Vagina (tissue), 2 donors: ENCODE measurements at places on chromosomes 11 and 22. TPM values are rescaled to one million over a fixed set of nuclear protein-coding genes. Genes with fewer than 3 reads are reported as not detected.

Gene UBQLNL
- total RNA-seq = 0.98 TPM

Gene HBG1
- not detected for total RNA-seq

Gene LMNTD2
- 1.7 TPM for total RNA-seq

Gene ST14
- 43.2 TPM for total RNA-seq

Gene PATE2
- not detected for total RNA-seq

Gene CD248
- 45.2 TPM for total RNA-seq

Gene MOGAT2
- total RNA-seq = not detected

Gene IL17REL
- total RNA-seq = not detected

Gene GPR83
- total RNA-seq = not detected

Gene FGF3
- not detected for total RNA-seq

Gene APOA4
- not detected for total RNA-seq

Gene DEUP1
- total RNA-seq = not detected

DNA sequence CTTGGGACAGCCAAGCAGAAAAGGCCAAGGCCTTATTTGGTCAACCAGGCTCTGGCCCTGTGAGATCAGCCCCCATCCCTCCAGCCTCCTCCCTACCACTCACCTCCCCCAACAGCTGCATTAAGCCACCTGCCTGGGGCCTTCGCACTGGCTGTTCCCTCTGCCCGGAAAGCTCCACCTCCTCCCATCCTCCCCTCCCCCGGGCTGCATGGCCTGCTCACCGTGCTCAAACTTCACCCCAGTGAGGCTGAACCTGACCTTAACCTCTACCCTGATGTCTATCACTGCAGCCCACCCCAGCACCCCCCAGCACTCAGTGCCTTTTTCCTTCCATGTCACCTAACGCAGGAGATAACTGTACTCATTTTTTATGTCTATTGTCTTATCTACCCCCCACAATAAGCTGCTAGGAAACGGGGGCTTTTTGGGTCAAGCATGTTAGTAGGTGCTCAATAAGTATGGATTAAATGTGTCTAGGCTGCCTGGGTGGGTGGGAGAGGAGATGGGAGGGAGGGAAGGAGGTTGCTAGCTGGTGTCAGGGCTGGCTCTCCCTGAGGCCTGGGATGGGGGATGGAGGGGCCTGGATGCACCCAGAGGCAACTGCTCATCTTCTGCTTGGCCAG lies 912 bp downstream of the PTPRCAP start:
- H3K4me3 ChIP-seq = no peak overlapping the region
- H3K27ac ChIP-seq = no peak overlapping the region
- H3K36me3 ChIP-seq = peaks cover 63% of the 10 kb centered on the region
- DNase-seq = no peak
- H3K4me1 ChIP-seq = peaks cover 44% of the 10 kb centered on the region

- H3K4me1 ChIP-seq = peaks cover 16% of the 10 kb centered on the region
- no peak for DNase-seq
- no peak overlapping the region for H3K4me3 ChIP-seq
- no peaks in the 10 kb centered on the region for H3K36me3 ChIP-seq
These were observed 5.9 kb downstream of the CENPM start for GRCh38 chr22:41940832-41941765.

- no peak for DNase-seq
- H3K4me1 ChIP-seq = no peaks in the 10 kb centered on the region
- H3K27me3 ChIP-seq = no peaks in the 10 kb centered on the region
- H3K36me3 ChIP-seq = no peaks in the 10 kb centered on the region
These were observed 115.4 kb downstream of the OSBP2 start for GRCh38 chr22:30810105-30810504.

DNA sequence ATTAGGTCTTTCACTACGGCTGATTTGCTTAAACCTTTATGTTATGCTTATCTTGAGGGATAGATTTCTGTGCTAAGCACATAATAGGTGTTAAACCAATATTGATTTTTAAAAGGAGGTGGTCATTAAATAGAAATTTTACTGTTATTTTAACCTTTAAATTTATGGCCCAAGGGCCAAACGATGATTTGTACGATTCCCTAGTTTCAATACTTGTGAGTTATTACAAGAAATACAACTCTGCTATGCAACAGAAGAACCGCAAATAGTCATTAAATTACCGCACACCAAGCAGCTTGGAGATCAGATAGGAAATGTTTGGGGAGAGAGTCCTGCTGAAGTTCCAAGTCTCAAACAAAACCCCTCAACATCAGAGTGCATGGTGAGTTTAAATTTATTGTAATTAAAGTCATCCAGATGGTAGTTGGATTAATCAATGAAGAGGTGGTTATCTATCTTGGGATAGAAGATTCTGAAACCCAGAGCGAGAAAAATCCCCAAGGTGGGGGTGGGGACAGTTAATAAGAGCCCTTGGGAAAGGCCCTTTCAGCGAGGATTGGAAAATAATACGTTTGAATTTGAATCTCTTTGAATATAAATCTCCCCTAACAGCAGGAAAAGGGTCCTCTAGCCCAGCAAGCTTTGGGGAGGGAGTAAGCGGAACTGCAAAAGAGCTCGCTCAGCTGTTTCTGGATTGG lies 805 bp upstream of the QSER1 start:
- H3K27ac ChIP-seq = peak overlapping the region; percentile 92
- no peaks in the 10 kb centered on the region for H3K36me3 ChIP-seq
- no peak for DNase-seq
- H3K27me3 ChIP-seq = no peaks in the 10 kb centered on the region

DNA sequence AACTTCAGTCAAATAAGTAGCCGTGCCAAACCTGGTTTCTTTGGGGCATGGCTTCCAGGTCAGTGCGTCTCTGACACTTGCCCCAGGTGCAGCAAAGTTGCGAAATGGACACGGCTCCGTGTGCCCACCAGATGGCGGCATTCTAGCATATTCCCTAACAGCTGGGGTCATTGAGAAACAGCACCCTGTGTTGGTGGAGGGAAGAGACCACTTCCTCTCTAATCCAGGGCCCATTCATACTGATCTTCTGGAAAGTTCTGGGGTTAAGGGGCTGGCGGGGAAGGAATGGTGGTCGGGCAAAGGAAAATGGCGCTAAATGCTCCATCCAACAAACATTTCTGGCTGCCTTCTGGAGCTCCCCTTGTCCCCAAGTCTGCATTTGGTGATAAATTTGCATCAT lies 141.2 kb upstream of the TIMP3 start:
- H3K4me1 ChIP-seq = peaks cover 5% of the 10 kb centered on the region
- no peak for DNase-seq
- no peak overlapping the region for H3K4me3 ChIP-seq
- no peak overlapping the region for H3K27ac ChIP-seq
- H3K27me3 ChIP-seq = no peaks in the 10 kb centered on the region
- H3K36me3 ChIP-seq = no peaks in the 10 kb centered on the region

DNA sequence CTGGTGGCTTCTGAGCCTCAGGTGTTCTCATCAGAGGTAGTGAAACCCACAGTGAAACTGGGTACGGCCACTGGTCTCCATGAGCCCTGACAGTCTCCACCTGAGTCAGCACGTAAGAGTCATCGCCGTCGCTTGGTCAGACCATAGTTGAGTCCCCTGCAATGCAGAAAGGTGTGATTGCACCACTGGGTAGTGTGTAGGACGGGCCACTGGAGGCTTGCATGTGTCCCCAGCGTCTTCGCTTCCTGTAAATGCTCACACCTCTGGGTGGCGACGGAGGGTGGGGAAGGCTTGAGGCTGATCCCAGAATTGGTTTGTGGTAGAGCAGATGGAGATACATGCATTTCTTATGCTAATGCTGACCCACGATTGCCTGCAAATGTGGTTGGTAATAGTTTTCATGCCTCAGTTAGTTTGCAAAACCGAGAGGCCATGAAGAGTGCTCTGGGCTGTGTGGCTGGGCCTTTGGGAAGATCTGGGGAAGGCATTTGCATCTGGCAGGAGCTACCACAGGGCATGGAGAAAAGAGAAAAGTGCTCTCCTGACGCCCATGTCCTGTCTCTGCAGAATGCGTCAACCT lies 26.5 kb downstream of the CTTN start:
- DNase-seq = no peak
- H3K27me3 ChIP-seq = no peaks in the 10 kb centered on the region
- H3K4me3 ChIP-seq = no peak overlapping the region
- no peaks in the 10 kb centered on the region for H3K4me1 ChIP-seq

DNA sequence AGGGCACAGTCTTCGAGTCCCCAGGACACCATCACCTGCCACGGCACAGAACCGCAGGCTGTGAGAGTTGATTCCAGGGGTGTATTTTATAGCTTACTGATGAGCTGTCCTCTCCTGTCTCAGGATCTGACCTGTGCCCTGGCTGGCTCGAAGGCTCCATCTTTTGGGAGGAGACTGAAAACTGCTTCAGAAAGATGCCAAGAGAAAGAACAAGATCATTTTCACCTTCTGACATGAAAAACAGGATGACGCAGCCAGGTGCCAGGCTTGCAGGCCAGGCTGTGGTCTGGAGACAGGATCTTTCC lies 2.2 kb downstream of the MRGPRD start:
- H3K27me3 ChIP-seq = no peaks in the 10 kb centered on the region
- no peak overlapping the region for H3K4me3 ChIP-seq
- peak overlapping the region; percentile 6 for H3K27ac ChIP-seq
- H3K4me1 ChIP-seq = peaks cover 8% of the 10 kb centered on the region

DNA sequence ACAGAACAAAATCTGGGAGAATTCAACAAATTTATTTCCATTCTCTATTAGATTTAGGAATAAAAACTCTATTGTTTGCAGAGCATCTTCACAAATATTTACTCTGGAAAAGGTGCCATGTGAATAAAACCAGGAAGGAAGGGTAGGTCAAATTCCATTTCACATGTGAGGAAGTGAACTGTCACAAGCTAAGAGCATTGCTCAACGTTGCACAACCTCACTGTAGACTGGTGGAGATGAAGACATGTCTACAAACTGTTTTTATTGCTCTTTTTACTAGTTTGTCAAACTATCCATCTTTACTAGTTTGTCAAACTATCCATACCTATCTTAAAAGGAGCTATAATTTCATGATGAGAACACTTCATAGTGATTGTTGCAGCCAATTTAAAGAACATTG lies 236.4 kb downstream of the CNTN5 start:
- H3K4me3 ChIP-seq = no peak overlapping the region
- H3K27me3 ChIP-seq = no peaks in the 10 kb centered on the region
- no peaks in the 10 kb centered on the region for H3K36me3 ChIP-seq
- no peak overlapping the region for H3K27ac ChIP-seq
- no peak for DNase-seq

DNA sequence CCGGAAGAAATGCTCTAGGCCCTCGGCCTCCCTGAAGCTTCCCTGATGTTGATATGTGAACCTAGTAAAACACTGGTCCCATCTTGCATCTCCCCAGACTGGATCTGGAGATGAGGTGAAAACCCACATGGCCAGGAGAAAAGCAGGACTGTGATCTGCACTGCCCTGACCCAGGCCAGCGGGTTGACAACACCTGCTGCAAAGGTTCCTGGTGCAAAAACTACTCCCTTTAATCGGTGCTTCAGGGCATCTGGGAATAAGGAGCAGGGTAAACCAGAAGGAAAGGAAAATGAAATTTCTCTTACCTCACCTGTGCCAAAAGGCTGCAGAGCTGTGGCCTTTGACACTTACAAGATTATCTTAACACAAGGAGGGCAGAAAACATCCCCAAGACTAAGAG lies 30.6 kb downstream of the PACSIN2 start:
- no peaks in the 10 kb centered on the region for H3K36me3 ChIP-seq
- no peaks in the 10 kb centered on the region for H3K27me3 ChIP-seq
- H3K27ac ChIP-seq = no peak overlapping the region
- H3K4me3 ChIP-seq = no peak overlapping the region
- peaks cover 13% of the 10 kb centered on the region for H3K4me1 ChIP-seq

GRCh38 chr11:8917157-8917825 lies 6.3 kb downstream of the AKIP1 start:
- no peak for DNase-seq
- no peaks in the 10 kb centered on the region for H3K27me3 ChIP-seq
- no peak overlapping the region for H3K4me3 ChIP-seq
- peak overlapping the region; percentile 60 for H3K27ac ChIP-seq
- peaks cover 28% of the 10 kb centered on the region for H3K4me1 ChIP-seq
- H3K36me3 ChIP-seq = no peaks in the 10 kb centered on the region

DNA sequence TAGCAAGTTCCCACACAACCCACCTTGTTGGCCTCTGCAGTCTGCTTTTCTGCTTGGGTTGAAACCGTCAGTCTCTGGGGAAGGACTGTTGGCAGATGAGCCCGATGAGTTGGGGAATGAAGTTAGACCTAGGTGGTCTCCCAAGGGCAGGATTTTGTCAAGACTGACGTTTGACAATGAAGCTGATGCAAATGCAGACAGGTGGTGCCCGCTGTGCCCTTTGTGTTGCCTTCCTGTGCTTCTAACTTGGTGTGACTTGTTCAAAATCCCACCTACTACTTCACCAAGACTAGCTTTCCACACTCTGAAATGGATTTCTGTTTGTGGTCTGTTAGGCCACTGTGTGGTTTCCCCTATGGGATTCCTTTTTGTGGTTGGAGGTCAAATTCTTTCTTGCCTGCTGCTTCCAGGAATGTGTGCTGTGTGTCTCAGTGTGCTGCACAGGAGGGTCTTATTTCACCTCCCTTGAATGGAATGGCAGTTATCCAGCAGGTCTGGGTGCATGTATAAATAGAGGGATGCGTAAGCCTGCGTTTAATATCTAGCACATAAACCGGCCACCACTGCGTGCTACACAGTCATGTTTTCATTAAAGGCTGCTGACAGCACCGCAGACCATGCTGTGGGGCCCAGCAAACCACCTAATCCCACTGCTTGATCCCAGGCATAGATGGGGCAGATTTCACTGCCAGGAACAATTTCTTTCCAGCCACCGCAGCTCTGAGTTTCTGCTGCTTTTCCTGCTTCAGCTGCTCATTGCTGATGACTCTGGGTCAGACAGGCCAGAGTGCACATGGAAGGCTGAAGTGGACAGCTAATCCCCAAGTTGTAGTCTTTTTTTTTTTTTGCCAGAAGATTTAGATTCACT lies 44.8 kb downstream of the ADAMTS8 start:
- no peak overlapping the region for H3K27ac ChIP-seq
- H3K4me1 ChIP-seq = no peaks in the 10 kb centered on the region
- H3K27me3 ChIP-seq = no peaks in the 10 kb centered on the region
- H3K36me3 ChIP-seq = no peaks in the 10 kb centered on the region
- no peak for DNase-seq

DNA sequence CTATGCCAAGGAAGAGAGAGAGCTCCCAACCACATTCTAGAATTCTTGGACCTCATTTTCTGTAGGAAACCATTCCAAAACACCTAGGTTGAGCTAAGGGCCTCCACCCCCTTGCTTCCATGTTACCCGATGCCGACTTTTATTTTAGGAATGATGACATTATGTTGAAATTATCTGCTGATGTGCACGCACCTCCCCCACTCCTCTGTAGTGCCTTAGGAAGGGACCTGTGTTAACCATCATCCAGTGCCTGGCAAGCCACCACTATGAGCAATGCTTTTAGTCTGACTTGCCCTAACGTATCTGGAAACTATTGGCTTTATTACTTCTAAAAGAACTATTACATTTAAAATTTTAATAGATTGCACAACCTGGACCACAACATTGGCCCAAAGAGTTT lies 42.1 kb downstream of the NCAPD3 start:
- no peaks in the 10 kb centered on the region for H3K4me1 ChIP-seq
- no peaks in the 10 kb centered on the region for H3K27me3 ChIP-seq
- DNase-seq = no peak
- H3K36me3 ChIP-seq = peaks cover 14% of the 10 kb centered on the region
- no peak overlapping the region for H3K27ac ChIP-seq

GRCh38 chr22:23910496-23911190 lies 16.5 kb downstream of the MIF start:
- H3K4me1 ChIP-seq = peaks cover 10% of the 10 kb centered on the region
- peak; percentile 42 for DNase-seq
- no peaks in the 10 kb centered on the region for H3K36me3 ChIP-seq
- no peak overlapping the region for H3K4me3 ChIP-seq
